Breast epithelium (tissue), 4 donors: ENCODE measurements at places on chromosomes 3 and 15. TPM values are rescaled to one million over a fixed set of nuclear protein-coding genes. Genes with fewer than 3 reads are reported as not detected.

ROBO2 gene
- 1.3 TPM for total RNA-seq

KLHL25 gene
- total RNA-seq, result 15.1 TPM

GOLGA6L7 gene
- total RNA-seq, result not detected

NEK11 gene
- total RNA-seq, result 16.4 TPM

DPPA2 gene
- total RNA-seq, result not detected

MUC4 gene
- total RNA-seq, result under 0.01 TPM

FHIT gene
- 17.7 TPM for total RNA-seq

ARHGAP31 gene
- 18.2 TPM for total RNA-seq

CFAP161 gene
- not detected for total RNA-seq

MESP2 gene
- 0.64 TPM for total RNA-seq

TNFAIP8L3 gene
- total RNA-seq, result 4.3 TPM

MED12L gene
- total RNA-seq, result 1.6 TPM

TIGIT gene
- 0.48 TPM for total RNA-seq

GREM1 gene
- 21.3 TPM for total RNA-seq

SLC51A gene
- not detected for total RNA-seq

PCLAF gene
- total RNA-seq, result 0.66 TPM

FSIP1 gene
- total RNA-seq, result 23.3 TPM

TTC21A gene
- total RNA-seq, result 16.1 TPM

DZIP1L gene
- 25.3 TPM for total RNA-seq

SERINC4 gene
- not detected for total RNA-seq

NEDD4 gene
- total RNA-seq, result 19.6 TPM

ZNF860 gene
- 0.80 TPM for total RNA-seq

OXTR gene
- total RNA-seq, result 0.32 TPM

LRRIQ4 gene
- not detected for total RNA-seq

FGF7 gene
- 42.9 TPM for total RNA-seq

ZNF620 gene
- total RNA-seq, result 6.2 TPM

SLC6A11 gene
- total RNA-seq, result 0.15 TPM

PATL2 gene
- 1.6 TPM for total RNA-seq

LRRC31 gene
- total RNA-seq, result not detected

GCHFR gene
- 61.9 TPM for total RNA-seq

FOXB1 gene
- not detected for total RNA-seq

PLSCR5 gene
- total RNA-seq, result not detected

GOLGA8J gene
- total RNA-seq, result not detected

CYP8B1 gene
- not detected for total RNA-seq

GOLGA6B gene
- total RNA-seq, result not detected
